Stimulated activated CD4-positive, alpha-beta T cell treated with anti-CD3 and anti-CD28 coated beads, Interleukin-15, amount 100 ng/mL, for 1 hour (primary cell): ENCODE measurements at places on chromosomes 7 and 10.
A peak's percentile ranks its signal among the peaks of the same experiment; 100 is the strongest.

DNA sequence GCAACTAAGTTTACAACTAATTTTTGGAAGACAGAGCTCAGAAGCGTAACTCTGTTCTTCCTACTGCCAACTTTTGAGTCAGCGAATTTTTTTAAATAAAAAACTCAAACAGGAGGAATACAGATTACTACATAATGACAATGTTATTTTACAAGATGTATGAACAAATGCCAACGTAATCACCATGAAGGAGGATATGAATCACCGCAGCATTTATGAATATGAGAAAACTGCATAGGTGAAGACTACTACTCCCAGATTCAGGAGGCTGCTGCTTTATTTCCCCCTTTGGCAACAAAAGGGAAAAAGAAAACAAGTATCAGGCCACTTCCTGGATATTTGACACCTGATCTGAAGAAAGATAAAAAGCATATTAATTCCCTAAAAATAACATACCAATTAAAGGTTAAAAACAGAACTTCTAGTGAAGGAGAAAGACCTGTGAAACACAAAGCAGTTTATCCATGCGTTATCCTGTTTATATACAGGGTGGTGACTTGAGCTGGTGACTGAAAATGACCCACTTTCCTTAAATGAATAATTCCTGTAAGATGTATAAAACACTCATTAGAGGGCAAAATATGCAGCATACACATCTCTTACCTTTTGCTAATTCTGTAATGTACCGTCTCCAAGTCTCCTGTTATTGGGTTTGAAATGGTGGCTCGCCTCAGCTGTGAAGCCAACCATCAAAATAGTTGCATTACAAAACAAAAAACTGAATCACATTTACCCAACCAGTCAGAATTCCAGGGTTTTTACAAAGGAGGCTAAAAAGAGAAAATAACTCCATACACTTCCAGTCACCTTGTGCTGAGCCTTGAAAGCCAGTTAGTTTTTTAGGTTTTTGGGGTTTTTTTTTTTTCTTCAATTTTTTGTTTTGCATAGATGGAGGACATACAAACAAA, 52.0 kb downstream of the P4HA1 start:
- no peak for DNase-seq

- DNase-seq: peak; percentile 14
These were observed 210.9 kb downstream of the DGKB start for GRCh38 chr7:14691597-14692203.

DNA sequence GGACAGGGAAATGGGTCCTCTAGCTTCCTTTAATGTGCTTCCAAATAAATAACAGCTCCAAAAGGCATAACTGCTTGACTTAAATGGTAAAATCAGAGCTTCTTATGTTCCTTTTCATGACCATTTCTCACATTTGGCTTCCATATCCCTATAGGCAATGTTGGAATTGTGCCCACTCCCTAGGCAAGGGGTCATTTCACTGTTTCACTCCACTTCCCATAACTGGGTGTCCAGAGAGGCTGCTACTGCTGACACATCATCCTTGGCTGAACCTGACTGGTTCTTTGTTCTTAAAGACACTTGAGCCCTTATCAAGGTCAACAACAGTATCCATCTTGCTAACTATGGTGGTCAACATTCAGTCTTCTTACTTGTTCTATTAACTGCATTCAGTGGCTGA, 37.1 kb downstream of the PRTFDC1 start:
- DNase-seq: no peak

DNA sequence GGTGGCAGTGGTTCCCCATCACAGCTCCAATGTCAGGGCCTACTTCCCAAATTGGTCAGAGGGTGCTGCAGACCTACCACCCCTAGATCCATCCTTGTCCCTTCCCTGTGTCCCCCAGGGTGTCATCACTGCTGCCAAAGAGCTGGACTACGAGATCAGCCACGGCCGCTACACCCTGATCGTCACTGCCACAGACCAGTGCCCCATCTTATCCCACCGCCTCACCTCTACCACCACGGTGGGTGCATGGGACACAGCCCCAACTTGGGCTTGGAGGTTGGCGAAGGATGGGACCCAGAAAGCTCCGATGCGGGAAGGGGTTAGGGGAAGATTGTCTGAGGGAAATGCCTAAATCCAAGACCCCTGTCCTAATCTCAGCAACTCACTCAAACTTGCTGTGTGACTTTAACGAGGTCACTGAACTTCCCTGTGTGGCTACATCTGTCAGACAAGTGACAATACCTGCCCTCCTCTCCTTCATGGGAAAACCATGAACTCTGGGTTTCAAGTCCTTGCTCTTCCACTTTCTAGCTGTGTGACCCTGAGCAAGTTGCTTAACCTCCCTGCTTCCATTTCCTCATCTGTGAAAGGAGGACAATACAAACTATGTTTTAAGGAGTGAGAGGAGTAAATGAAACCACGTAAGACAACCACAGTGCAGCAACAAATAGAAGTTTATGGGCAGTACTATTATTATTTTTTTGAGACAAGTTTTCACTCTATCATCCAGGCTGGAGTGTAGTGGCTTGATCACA, 4.9 kb upstream of the VSIR start:
- no peak for DNase-seq

- no peak for DNase-seq
These were observed 34.5 kb downstream of the MKI67 start for GRCh38 chr10:128091636-128092210.

GRCh38 chr10:104146882-104147281, 24.9 kb downstream of the SFR1 start:
- no peak for DNase-seq

GRCh38 chr7:34168013-34168412, 262.7 kb downstream of the BMPER start:
- DNase-seq: no peak

GRCh38 chr7:144027070-144027469, 21.7 kb upstream of the OR2A5 start:
- DNase-seq: no peak

DNA sequence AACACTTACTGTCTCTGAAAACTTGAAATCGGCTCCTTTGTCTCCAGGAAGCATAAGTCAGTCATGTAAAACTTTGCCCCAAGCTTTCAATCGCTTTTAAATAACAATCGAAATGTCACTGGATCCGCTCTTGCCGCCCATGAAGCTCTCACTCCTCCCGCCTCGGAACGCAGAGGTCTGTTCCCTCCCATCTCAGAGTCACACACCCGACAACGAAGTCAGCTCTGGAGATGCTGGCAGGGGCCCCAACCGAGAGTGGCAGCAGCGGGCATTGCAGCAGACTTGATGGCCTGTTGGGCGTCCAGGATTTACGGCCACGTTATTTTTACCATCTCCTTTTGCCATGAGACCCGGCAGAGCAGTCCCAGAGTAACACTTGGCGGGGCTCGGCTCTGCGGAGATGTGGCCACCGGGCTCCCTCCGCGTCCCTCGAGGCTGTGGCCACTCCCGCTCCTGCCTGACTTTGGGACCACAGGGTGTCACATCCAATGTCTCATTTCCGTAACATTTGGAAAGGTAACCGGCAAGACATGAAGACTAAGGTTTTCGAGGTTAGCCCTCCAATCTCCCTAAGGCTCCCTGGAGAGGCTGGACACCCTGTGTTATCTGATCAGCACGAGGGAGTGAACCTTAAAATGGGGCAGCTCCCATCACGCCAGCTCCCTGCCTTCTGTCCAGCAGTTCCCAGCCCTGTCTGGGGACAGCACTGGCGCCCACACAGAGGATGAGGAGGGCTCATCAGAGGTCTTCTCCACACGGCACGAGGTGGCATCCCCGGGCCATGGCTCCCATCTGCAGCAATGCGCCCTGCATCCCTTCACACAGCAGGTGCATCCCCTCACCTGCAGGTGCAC, 62.8 kb upstream of the ADGRA1 start:
- DNase-seq: no peak

DNA sequence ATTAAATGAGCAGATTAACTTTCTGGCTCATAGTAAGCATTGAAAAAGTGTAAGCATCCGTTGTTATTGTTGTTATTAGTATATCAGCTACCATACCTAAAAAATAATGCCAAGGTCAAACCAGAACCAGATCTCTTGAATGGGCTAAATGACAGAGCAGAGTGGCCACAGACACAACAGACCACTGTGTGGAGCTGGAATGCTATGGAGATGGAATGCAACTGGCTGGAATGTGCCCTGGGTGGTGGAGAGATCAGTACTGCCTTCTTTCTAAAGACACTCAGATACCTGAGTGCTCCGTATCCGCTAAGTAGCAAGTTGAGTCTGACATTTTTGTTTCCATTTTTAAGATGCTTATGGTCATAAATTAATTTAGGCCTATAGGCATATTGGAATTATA, 20.5 kb upstream of the DNAJB12 start:
- DNase-seq: no peak

- no peak for DNase-seq
These were observed 106.2 kb downstream of the TFEC start for GRCh38 chr7:115924411-115924810.

GRCh38 chr7:7151285-7151684, 31.1 kb upstream of the C1GALT1 start:
- no peak for DNase-seq

- DNase-seq: no peak
These were observed 53.0 kb downstream of the STEAP1B start for GRCh38 chr7:22447008-22447407.

- DNase-seq: no peak
These were observed 157.0 kb downstream of the TAX1BP1 start for GRCh38 chr7:27897001-27897400.

- DNase-seq: no peak
These were observed 875.8 kb upstream of the KCND2 start for GRCh38 chr7:119397156-119397555.

DNA sequence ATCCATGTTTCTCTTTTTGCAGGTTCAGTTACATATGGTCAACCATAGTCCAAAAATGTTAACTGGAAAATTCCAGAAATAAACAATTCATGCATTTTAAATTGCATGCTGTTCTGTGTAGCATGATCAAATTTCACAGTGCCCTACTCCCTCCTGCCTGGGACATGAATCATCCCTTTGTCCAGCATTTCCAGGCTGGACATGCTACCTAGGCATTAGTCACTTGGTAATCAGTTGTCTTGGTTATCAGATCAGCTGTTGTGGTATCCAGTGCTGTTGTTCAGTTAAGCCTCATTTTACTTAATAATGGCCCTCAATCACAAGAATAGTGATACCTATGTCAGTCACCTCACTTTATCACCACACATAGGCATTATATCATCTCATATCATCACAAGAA, 7.3 kb upstream of the PNLIP start:
- DNase-seq: no peak

DNA sequence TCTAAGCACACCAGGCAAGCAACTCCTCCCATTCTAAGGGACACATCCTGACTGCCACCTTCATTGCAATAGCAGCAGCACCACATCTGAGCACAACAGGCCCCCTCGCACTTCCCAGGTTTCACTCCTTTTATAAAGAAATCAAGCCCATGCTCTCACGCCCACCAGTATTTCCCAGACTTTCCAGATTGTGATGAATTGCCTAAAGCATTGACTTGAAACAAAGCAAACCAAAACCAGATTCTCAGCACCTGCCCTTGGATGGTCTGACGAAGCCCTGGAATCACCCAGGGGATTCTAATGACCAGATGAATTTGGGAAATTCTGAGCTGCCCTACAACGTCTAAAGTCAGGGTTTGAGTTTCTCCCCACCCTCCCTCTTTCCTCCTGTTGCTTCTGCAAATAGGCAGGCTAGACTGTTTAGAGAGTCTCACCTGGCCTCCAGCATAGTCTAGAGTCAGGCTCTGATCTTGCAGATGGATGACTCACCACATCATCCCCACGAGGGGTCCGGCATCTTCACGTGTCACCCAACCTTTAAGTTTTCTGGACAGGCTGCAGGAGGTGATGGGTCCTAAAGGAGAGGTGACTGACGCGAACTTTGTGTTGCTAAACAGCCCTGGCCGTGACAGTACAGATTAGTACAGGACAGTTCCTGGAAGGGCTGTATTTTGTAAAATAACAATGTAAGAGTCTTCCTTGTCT, 198.0 kb downstream of the SKIDA1 start:
- no peak for DNase-seq

- DNase-seq: no peak
These were observed 3.3 kb downstream of the TMEM229A start for GRCh38 chr7:124029396-124030188.

DNA sequence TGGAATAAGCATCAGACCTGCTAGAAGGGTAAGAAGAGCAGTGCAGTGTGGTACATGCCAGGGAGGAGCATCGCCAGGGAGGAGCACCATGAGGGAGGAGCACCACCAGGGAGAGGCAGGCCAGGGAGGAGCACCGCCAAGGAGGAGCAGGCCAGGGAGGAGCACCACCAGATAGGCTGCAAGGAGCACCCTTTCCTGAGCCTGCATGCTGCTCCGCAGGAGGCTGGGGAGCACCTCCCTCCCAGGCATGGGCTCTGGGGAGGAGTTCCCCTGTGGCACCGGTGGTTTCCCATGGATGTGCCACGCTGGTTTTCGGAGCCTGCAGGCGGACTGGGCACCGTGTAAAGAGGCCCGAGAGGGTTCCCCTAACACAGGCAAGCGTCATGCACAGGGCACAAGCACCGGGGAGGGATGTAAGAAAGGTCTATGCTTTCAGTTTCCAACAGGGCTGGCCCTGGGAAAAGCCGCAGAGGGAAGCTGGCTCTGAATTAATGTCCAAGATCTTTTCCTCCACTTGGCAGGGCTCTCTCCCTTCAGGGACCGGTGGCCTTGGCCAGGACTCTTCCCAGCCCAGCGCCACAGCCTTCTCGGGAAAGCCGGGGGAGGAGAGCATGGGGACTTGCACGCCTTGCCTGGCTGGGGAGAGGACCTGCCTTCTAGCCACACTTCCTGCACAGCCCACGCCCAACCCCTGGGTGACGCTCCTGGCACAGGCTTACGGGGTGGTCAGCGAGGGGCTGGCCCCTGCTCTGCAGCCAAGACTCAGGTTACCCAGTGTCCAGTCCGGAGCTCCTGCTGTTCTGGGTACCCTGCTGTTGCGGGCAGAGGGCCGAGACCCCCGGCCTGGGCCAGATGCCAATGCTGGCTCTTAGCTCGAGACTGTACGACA, 11.5 kb upstream of the GPER1 start:
- DNase-seq: no peak

DNA sequence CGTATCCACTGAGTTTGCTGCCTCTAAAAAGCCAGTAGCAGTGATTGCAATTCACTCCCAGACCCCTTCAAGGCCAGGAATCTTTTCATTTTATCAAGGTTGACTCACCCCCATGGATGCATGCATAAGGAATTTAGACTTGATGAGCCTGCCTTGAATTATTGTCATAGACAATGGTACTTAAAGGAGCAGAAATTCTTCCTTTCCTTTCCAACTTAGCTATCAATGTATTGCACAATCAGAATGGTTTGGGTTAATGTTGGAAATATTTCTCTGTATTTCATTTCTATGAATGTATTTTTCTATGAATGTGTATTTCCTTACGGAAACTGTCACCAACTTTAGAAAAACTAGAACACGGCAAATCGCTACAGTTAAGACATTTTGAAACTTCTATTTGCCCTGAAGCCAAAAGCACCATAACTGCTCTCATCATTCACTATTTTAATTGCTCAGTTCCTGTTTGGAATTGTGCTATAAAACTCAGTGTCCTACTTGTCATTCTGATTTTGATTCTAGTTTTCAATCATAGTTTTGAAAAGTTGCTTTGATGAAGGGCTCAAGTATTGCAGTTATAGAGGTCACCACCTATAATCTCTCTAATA, 355.7 kb upstream of the AKR1E2 start:
- no peak for DNase-seq
